Colonic mucosa (tissue), 4 donors: ENCODE measurements at places on chromosomes 16 and 17. TPM values are rescaled to one million over a fixed set of nuclear protein-coding genes. Genes with fewer than 3 reads are reported as not detected.
A peak's percentile ranks its signal among the peaks of the same experiment; 100 is the strongest.

DNA sequence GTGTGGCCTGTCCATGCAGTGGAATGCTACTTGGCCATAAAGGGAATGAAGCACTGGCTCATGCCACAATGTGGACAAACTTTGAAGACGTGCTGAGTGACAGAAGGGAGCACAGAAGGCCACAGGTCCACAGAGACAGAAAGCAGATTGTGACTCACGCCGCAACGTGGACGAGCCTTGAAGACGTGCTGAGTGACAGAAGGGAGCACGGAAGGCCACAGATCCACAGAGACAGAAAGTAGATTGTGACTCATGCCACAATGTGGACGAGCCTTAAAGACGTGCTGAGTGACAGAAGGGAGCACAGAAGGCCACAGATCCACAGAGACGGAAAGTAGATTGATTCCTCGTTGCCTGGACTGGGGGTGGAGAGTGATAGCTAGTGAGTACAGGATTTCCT is 19.2 kb downstream of the ZC3H18 start:
- DNase-seq = no peak

DNA sequence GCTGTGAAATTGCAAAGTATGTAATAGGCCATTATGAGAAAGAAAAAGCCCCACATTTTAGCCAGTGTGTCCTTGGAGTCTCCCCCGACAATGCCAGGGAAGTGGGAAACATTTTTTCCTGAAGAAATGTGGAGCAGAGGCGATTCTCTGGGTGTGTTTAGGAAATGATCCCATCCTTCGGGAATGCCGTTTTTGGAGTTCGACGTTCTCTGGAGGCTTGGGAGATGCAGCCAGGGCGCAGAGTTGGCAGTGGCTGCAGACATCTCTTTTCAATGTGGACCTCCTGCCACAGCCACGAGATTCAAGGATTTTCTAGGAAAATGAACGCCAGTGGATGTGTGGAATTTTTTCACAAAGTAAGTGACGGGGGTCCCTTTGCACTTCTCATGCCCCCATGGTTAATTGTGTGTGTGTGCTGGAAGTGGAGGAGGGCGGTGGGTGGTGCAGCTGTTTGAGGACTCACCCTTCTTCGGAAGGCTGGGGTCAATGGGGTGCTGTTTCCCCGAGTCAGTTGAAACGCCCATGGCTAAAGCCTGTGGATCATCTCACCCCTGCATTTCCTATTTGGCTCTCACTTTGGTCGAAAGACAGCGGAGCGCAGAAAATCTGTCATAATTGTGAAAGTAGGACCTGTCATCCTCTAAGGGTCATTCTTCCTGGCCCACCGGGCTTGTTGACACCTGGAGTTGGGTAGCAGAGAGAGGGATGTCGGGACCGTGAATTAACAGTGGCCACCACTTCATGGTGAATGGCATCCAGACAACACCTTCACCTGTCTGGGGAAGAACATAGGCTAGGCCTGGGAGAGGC is 73.2 kb downstream of the CMIP start:
- DNase-seq = no peak

GRCh38 chr17:896454-896853 is 83.1 kb downstream of the NXN start:
- DNase-seq = no peak

- no peak for DNase-seq
These were observed 27.7 kb downstream of the NCOR1 start for GRCh38 chr17:16187642-16188041.

DNA sequence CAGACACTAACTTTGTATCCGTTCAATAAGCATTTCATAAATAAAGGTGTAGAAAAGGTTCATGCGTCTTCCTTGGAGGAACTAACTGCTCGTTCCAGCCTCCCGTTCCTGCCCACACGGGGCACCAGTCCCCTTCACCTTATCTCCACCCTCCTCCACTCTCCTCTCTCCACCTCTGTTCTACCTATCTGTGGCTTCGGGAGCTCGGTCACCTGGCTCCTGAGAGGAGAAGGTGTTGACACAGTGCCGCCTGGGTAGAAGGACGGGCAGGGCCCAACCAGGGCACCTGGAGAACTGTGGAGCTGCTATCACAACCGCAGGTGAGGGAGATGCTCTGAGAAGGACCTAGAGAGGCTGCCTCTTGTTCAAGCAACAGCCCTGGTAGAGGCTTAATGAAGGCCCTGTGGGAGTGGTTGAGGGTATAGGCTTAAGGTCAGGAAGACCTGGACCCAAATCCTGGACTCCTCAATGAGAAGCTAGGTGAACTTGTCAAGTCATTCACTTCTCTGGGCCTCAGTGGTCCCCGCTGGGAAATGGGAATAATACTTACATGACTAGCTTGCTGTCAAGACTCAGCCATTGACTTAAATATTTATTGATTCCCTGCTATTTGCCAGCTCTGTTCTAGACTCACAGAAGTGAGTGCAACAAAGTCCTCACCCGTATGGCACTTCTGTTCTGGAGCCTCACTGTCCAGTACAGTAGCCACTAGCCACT is 9.6 kb upstream of the MINK1 start:
- no peak for DNase-seq

The CD7 gene
- total RNA-seq = 4.2 TPM

DNA sequence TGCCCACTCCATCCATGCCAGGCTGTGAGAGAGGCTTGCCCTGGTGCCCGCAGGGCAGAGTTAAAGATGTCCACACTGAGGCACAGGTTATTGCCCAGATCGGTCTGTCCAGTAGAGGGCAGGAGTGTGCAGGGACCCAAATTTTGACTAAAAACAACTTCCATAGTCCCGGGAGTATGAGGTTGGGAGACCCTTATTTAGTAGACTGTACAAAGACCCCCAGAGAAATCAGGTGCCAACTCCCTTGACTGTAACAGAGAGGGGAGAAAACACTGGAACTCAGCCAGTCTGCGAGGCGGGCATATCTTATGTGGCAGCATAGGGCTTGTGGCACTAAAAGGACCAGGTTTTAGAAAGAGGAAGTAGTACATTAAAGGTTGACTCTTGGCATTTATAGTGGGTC is 43.4 kb downstream of the HNF1B start:
- DNase-seq = peak; percentile 80
